Stomach (tissue), 19 donors: ENCODE measurements at places on chromosomes 3 and 15. TPM values are rescaled to one million over a fixed set of nuclear protein-coding genes. Genes with fewer than 3 reads are reported as not detected.
A peak's percentile ranks its signal among the peaks of the same experiment; 100 is the strongest.

- no peak for DNase-seq
Measured at GRCh38 chr3:106431721-106432120, 562.9 kb upstream of the CBLB start.

DNA sequence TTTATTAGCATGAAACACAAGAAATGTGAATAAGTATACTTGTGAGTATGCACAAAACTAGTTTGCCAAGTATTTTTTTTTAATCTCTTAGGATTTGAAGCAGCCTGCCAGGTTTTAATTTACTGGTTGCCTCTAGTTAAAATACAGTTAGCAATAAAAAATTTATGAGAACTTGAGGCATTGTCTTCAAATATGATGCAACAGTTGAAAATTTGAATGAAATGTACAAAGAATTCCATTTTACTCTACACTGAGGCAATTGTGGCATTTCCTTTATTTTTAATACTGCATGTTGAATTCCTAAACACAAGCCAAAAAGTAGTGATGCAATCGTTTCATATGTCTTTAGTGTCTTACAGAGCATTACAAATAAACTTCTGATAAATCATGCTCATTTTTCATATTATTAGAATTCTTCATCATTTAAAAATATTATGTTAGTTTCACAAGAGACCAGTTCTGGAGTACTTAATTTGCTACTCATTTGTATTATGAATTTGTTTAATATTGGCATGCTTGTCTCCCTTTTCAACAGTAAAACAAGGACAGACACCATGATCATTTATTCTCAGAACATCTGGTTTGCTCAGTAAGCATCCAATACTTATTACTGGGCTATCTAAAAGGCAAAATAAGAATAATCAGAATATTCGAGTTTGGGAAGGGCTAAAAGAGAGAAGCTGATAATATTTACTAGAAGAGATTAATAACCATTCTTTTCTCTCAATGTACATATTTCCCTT is 124.8 kb upstream of the PTX3 start:
- DNase-seq = no peak

DNA sequence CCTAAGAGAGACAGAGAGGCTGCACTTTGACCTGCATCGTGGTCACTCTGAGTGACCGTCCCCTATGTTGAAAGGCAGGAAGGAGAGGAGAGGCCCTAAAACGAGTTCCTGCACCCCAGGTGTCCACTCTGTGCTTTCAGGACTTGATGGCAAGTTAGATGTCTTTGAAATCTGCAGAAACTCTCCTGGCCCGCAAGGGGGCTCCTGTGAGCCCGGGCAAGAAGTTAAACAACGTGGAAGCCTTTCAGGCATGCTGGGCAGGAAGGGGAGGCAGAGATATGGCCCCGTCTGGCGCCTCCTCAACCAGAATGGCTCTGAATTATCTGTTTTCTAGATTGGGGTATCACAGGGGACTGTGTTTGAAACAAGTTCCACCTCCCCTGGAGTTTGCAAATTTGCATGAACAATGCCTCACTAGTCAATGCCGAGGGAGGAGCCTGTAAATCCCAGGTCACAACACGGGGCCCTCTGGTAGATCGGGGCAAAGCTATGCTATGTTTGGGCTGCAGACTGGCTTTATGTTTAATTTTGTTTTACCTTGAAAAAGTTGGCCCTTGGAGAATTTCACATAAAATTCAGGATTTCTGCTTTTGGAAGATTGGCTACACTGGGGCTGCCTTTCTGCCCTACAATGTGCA is 9.8 kb downstream of the CTXND1 start:
- peak; percentile 49 for DNase-seq

DNA sequence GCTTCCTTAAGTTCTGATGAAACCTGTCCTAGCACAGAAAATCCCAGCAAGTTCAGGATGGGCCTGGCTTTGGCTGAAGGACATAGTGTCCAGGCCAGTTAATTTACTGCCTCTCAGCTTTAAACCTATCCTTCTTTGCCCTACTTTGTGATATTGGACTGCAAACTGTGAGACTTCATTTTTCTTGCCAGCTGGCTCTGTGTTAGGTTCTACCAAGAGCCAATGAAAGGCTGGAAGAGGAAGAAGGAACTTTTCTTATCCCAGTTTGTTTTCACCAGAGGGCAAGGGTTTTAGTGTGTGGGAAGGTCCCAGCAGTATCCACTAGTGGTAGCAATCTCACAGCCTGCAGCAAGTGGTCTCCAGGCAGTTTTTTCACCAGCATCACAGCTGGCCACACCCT is 18.2 kb downstream of the DCUN1D1 start:
- DNase-seq = no peak

DNA sequence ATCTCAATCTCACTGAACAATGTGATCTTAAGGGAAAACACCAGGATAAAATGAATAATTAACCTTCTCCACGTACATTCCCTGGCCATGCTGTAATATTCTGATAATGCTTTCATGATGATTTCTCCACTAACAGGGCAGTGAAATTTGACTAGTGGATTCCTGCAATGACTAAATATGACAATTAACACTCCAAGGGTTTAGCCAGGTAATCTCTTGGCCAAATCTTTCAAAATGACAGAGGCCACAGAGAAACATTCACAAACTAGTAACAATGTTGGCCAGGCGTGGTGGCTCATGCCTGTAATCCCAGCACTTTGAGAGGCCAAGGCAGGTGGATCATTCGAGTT is 31.7 kb upstream of the ST8SIA2 start:
- no peak for DNase-seq

- DNase-seq = no peak
Measured at GRCh38 chr15:76339305-76340197, 3.0 kb downstream of the ISL2 start.

- no peak for DNase-seq
Measured at GRCh38 chr3:16797831-16798230, 86.9 kb upstream of the PLCL2 start.

- DNase-seq = peak; percentile 50
Measured at GRCh38 chr15:59138243-59138642, 33.3 kb downstream of the CCNB2 start.

The TMEM41A gene
- total RNA-seq = 28.5 TPM

The CHRM5 gene
- total RNA-seq = not detected

The KIF15 gene
- 2.3 TPM for total RNA-seq

The ABCF3 gene
- 65.2 TPM for total RNA-seq
